Cerebellar nuclear complex (tissue), 1 donor: ENCODE measurements at places on chromosomes 12 and 14.

- DNase-seq: no peak
These were observed 10.3 kb downstream of the RTL1 start for GRCh38 chr14:100893228-100893601.

DNA sequence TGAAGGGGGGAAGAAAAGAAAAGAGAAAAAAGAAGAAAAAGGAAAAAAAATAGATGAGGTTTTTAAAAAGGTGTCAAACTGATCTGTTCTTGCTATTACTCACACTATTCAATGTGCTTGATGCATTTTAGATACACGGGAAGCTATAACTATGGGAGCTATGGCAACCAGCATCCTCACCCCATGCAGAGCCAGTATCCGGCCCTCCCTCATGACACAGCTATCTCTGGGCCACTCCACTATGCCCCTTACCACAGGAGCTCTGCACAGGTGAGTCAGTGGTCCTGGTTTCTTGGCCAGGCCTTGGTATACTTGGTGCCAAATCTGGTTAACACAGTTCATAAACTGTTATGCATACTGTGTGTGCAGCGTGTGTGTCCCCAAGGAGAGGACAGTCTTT, 24.0 kb upstream of the RIC8B start:
- DNase-seq: no peak

GRCh38 chr12:87596636-87597035, 432.6 kb downstream of the C12orf50 start:
- DNase-seq: no peak

- no peak for DNase-seq
These were observed 1553.8 kb upstream of the FLRT2 start for GRCh38 chr14:83975841-83976770.

DNA sequence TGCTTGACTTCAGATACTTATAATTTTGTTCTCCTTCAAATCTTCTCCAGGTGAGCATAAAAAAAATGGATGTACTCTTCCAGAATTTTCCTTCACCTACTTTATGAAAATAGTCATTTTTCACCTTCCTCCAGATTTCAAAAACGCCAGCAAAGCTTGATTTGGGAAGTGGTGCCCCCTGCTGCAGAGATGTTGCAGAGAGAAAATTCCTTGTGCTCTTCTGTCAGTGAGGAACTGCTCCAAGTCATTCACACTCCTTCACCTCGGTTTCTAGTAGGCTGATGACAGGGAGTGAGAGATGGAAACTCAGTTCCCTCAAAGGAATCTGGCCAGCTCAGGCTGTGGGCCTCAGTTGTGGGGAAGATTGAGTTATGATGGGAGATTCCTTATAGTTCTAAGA, 24.2 kb upstream of the RNASE3 start:
- no peak for DNase-seq

- DNase-seq: no peak
These were observed 6.7 kb upstream of the CDKL1 start for GRCh38 chr14:50403419-50403818.

- no peak for DNase-seq
These were observed 63.4 kb upstream of the CSRP2 start for GRCh38 chr12:76942267-76942666.

DNA sequence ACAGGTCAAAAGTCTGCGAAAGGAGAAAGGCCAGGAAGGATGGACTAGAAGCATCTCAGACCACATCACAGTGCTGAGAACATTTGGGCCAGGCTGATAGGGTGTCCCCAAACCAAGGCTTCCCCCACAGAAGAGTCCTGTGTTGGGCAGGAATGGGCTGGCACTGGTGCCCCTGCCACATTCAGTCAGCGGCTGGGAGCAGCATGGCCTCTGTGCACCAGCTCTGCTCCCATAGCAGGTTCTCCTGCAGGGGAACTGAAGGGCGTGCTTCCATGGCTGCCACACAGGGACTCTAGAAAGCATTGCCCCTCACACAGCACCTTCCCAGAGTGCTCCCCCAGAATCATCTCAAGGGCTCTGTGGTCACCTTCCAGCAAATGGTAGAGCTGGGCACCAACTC, 17.5 kb downstream of the EVL start:
- DNase-seq: no peak

DNA sequence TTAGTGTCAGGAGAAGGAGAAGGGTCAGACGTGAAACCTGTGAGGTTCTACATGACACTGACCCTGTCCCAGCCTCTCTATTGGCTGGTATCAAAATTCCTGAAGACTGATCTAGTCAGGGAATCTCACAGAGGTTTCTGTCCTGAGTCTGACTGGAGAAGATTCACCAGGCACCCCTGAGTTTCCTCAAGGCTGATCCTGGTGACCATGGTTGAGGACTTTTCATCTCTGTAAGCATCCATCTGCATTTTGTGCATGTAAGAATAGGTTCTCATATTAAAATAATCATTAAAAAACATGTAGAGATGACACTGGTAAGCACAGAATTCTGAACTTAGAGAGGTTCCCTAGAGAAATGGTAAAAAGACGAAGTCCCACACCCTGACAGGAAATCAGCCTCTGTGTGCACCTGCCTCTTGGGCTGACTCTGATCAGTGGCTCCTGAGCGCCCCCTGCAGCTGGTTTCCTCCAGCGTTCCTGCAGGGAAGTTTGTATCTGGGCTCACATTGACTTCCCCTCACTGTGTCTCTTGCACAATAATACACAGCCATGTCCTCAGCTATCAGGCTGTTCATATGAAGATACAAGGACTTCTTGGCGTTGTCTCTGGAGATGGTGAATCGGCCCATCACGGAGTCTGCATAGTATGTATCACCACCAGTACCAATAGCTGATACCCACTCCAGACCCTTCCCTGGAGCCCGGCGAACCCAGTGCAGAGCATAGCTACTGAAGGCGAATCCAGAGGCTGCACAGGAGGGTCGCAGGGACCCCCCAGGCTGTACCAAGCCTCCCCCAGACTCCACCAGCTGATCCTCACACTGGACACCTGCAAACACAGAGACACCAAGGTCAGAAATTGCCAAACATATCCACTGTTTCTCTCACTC, 991.9 kb downstream of the TMEM121 start:
- no peak for DNase-seq

DNA sequence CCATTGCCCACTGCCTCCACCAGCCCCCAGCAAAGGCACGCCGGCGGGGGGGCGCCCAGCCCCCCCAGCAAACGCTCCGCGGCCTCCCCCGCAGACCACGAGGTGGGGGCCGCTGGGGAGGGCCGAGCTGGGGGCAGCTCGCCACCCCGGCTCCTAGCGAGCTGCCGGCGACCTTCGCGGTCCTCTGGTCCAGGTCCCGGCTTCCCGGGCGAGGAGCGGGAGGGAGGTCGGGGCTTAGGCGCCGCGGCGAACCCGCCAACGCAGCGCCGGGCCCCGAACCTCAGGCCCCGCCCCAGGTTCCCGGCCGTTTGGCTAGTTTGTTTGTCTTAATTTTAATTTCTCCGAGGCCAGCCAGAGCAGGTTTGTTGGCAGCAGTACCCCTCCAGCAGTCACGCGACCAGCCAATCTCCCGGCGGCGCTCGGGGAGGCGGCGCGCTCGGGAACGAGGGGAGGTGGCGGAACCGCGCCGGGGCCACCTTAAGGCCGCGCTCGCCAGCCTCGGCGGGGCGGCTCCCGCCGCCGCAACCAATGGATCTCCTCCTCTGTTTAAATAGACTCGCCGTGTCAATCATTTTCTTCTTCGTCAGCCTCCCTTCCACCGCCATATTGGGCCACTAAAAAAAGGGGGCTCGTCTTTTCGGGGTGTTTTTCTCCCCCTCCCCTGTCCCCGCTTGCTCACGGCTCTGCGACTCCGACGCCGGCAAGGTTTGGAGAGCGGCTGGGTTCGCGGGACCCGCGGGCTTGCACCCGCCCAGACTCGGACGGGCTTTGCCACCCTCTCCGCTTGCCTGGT, at the start of gene CDKN1B:
CDKN1B (plus strand) TSS at position 576 of the 793 bp plus-strand sequence. CDS start 472 bp downstream, outside the sequence.
- DNase-seq: no peak

- DNase-seq: no peak
These were observed 6.6 kb downstream of the FAM177A1 start for GRCh38 chr14:35052637-35053036.

DNA sequence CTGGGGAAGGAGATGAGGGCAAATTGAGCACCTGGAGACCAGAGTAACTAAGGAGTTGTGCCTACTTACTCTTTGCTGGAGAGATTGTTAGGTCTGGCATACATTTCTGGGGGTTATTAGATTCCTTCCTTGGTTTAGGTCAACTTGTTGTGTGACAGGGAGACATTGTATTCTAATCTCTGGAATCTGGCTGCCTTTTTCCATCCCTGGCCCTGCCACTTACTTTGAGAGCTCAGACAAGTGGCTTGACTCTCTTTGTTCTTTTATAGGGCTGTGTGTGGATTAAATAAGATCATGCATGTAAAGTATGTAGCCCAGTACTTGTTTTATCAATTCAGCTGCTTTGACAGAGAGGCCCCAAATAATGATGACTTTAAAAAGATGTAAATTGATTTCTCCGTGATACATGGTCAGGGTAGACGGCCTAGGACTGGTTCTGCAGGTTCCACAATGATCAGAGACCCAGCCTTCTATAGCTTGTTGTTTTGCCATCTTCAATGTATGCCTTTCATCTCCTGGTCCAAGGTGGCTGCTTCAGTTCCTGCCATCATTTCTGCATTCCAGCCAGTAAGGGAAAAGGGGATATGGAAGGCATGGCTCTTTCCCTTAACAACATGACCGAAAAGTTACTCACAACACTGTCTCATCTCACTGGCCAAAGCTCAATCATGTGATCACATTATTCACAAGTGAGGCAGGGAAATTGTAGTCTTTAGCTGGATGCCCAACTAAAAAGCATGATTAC, 72.6 kb downstream of the CHST11 start:
- DNase-seq: no peak

GRCh38 chr12:72304751-72305150, 32.6 kb downstream of the TRHDE start:
- no peak for DNase-seq

DNA sequence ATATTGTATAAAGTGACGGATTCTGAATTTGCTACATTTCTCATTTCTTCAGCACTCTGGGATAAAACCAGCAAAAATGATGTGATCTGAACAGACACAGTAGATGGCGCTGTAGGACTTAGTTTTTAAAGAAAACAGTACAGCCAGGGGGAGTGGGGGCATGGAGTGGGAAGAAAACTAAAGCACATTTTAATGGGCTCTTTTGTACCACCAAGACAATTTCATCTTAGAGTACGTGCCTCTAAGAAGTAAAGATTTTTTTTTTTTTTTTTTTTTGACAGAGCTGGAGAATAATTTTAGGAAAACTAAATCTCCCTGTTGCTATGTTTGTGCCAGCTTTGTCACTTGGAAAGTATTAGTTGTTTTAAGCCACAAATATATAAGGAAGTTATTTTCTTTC, 124.4 kb downstream of the RAD51B start:
- DNase-seq: no peak

- no peak for DNase-seq
These were observed 5.4 kb upstream of the CAMKK2 start for GRCh38 chr12:121301876-121302275.

DNA sequence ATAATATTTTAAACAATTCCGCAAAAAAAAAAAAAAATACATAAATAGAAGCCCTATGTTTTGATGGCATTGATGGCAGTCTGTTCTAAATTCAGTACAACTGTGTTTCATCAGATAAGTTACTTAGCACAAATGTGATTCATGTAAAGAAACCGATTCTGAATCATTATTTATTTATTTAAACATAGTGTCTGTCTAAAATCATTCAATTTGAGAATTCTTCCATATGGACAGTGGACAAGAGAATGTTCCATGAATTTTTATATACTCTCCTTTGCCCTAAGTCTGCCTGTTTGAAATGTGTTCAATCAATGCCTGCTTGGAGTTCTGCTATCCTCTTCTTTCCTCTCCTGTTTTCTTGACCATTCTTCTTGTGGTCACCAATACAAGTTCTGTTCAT, 126.5 kb downstream of the PDE3A start:
- DNase-seq: no peak

GRCh38 chr12:101803978-101804377, 26.8 kb downstream of the GNPTAB start:
- no peak for DNase-seq

GRCh38 chr12:52279422-52280318, 5.2 kb downstream of the KRT86 start:
- DNase-seq: no peak

- DNase-seq: no peak
These were observed at the start of gene LGALS3 for GRCh38 chr14:55129086-55129427. TSS of gene LGALS3 (plus strand) at chr14:55129252. CDS start at chr14:55137374, 8,122 bp downstream.

- no peak for DNase-seq
These were observed 156.1 kb upstream of the CCND2 start for GRCh38 chr12:4117386-4118016.

GRCh38 chr12:57474430-57474829, 5.2 kb downstream of the ARHGAP9 start:
- DNase-seq: no peak

DNA sequence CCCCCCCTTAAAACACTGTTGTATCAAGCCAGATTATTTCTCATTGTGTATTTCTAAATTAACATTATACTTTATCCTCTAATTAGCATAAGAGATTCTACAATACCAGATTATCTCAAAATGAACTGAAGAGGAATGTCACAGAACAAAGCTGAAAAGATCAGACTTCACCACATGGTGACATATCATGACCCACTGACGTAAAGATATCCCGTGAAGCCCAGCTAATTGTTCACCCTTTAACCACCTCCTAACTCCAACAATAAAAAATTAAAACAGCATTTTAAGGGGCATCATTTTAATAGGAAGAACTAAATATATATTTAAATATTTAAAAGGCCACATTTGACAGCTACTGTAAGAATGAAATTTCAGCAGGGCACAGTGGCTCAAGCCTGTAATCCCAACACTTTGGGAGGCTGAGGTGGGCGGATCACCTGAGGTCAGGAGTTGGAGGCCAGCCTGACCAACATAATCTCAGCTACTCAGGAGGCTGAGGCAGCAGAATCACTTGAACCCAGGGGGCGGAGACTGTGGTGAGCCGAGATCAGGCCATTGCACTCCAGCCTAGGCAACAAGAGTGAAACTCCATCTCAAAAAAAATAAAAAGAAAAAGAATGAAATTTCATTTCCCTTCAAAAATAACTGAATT, 29.0 kb downstream of the CDK17 start:
- DNase-seq: no peak

GRCh38 chr12:112905451-112906089, 1.2 kb upstream of the OAS1 start:
- DNase-seq: no peak

GRCh38 chr12:108697905-108698304, 33.4 kb downstream of the CORO1C start:
- DNase-seq: no peak

DNA sequence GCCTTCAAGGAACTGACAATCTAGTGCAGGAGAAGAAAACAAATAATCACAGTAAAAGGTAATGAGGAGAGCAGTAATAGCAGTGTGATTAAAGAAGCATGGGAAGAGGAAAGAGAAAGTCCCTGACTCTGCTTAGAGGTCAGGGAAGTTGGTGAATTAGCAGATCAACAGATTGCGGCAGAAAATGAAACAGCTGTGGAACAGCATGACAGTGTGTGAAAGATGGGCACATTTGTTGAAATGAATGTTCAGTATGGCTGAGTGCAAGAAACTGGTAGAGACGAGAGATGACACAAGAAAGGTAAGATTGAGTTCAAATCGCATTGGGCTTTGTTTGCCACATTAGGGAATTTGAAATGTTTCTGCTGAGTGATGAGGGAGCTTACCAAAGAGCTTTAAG, 63.7 kb upstream of the RASSF8 start:
- DNase-seq: no peak
